Stimulated activated CD4-positive, alpha-beta T cell treated with anti-CD3 and anti-CD28 coated beads, Interleukin-1b, Interleukin-23, amount 100 ng/mL, for 1 hour (primary cell): ENCODE measurements at places on chromosomes 6 and 20.

GRCh38 chr6:152368751-152369624, 268.2 kb downstream of the SYNE1 start:
- DNase-seq: no peak

DNA sequence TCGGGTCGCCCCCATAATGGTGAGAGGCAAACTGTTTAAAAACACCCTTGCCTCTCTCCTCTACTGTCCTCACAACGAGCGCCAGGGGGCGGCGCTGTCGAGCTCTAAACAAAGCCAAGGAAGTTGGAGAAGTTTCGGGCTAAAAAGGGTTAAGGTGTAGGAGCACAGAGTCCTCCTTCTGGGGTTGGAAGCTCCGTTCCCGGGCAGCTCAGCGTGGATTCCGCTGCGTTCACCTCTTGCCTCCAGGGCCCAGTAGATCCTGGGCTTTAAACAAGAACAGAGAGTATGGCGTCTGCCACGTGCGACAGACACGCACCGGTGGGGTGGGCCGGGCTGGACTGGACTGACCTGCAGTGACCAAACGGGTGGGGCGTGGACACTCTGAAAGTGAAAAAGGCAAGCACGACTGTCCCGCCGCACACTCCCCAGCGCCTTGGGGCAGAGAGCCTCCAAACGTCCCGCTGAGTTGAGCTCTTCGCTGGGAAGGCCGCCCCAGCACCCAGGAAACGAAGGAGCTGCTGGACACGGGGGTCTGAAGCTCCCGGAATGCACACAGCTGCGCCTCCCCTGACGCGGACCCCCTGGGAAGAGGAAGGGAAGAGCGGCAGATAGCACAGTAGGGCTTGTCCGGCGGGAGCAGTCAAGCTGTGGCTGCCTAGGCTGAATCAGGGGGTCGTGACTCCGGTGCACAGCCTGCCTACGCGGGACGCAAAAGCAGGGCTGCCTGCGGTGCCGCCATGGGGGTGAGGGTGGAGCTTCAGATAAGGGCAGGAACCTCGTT, 1.6 kb upstream of the THBD start:
- no peak for DNase-seq

- DNase-seq: no peak
These were observed 20.9 kb upstream of the KLHL31 start for GRCh38 chr6:53686355-53686940.

- no peak for DNase-seq
These were observed 333.3 kb upstream of the HSF2 start for GRCh38 chr6:122066200-122066599.

GRCh38 chr20:50674138-50674825, 17.1 kb downstream of the RIPOR3 start:
- no peak for DNase-seq

DNA sequence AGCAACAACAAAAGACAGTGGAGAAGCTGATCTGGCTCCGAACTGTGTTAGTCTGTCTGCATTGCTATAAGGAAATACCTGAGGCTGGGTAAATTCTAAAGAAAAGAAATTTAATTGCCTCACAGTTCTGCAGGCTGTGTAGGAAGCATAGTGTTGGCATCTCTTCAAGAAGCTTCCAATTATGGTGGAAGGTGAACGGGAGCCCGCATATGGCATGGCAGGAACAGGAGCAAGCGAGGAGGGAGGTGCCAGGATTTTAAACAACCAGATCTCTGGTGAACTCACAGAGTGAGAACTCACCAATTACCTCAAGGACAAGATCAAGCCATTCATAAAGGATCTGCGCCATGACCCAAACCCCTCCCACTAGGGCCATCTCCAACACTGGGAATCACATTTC, 293.5 kb downstream of the SMOC2 start:
- DNase-seq: no peak

DNA sequence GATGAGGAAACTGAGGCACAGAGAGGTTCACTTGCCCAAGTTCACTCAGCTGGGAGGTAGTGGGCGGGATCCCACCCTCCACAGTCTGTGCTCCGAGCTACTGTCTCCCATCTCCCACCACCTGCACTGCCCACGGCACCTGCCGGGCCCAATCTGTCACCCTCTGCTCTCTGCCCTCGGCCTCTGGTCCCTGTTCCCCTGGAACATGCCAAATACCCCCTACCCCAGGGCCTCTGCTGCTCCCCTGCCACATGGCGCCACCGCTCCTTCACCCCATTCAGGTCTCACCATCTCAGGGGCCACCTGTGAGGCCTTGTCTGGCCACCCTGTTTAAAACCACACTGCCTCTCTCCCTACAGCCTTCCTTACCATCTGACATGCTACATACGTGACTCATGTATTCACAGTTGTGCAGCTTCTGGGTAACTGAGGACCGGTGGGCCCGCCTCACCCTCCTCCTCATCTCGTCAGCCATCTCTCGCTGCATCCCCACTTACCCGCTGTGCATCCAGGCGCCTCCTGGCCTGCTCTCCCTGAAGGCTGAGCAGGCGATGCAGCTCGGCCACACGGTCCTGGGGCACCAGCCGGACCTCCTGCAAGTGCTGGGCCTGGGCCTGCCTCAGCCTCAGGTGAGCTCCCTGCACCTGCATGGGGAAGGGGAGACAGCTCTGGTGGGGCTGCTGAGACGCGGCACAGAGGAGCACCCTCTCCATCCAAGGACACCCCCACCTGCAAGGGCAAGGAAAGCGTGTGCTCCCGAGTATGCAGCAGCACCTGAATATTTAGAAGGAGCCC, 50.6 kb downstream of the GINS1 start:
- DNase-seq: no peak

GRCh38 chr20:11124849-11125505, 451.2 kb upstream of the JAG1 start:
- no peak for DNase-seq

GRCh38 chr6:63764318-63764916, 128.8 kb downstream of the PHF3 start:
- DNase-seq: no peak

- no peak for DNase-seq
These were observed 857.3 kb downstream of the FRK start for GRCh38 chr6:115203381-115203780.

GRCh38 chr6:129709196-129709768, 695 bp downstream of the ARHGAP18 start:
- no peak for DNase-seq

DNA sequence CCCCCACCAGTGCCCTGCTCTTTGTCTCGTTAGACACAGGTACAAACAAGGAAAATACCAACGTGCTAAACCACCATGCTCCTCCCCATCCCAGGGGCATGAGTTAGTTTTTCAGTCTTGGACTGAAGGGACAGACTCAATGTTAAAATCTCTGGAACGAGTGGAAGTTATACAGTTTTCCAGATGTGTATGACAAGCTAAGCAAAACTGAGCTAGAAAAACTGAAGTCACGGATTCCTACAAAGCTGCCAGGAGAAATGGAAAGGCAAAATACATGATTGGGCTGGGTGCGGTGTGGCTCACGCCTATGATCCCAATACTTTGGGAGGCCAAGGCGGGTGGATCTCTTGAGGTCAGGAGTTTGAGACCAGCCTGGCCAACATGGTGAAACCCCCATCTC, 34.3 kb upstream of the QKI start:
- no peak for DNase-seq

DNA sequence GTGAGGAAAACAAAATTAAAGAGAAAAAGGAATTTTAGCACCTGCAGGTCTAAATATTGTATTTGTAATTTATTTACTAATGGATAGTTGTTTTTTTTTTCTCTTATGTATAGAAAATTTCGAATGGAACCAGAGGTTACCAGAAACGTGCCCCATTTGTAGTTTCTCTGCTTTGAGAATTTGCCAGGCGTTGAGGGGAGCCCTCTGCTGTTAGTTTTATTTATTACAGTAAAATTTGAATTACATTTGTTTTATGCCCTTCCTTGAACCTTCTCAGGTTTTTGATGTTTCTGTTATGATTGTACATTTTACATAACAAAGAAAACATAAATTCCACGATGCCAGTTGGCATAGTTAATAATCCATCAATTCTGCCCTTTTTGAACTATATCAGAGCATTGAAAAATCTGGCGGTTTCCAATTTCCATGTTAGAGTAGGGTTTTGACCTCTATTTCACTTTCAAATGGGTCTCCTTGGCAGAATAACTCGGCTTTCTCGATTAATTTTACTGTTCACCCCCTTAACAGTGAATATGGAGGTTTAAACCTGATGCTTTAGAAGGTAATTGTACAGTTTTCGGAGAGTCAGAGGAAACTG, 35.1 kb upstream of the RFPL4B start:
- DNase-seq: no peak

GRCh38 chr20:58494923-58495622, 20.1 kb downstream of the APCDD1L start:
- DNase-seq: no peak

DNA sequence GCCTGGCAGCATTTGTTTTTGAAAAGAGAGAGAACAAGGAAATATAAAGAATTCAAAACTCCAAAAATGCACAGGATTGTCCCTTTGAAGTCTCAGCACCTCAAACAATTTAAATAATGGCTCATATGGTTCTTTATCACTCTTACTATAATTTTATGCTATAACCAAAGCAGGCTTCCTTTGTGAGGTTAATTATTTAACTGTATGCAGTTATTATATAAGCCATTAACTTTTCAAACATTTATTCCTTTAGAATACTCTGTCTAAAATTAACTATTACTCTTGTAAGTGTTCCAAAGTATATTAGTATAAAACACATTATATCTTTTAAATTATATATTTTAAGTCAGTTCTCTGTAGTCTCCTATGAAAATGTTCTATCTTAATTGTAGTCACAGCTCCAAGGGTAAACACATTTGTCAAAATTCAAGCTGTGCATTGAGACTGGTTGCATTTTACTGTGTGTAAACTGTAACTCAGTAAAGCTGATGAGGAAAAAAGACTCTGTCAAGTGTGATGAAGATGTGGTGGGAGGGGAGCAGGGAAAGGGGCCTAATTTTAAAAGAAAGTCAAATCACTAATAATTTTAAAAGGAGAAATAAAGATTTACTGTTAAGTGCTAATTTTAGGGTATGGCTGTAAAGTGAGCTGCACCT, 20.0 kb upstream of the PLAGL1 start:
- no peak for DNase-seq

DNA sequence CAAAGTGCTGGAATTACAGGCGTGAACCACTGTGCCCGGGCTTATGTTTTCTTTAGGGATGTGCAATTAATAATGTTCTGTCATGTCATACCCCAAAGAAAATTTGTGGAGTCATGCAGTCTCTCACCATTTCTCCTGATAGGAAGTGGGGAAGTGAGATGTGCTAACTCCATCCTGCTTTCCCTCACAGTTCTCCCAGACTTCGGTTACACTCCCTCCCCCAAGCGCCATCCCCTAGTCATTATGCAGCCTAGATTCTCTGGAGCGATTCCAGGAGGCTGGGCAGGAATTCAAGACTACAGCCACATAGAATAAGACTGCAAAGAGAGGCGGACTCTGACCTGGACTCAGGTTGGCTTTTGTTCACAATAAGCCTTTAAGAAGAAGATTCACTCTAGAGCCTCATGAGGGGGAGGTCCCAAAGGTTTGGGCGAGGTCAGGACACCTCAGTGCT, 271.4 kb downstream of the ALDH8A1 start:
- no peak for DNase-seq

DNA sequence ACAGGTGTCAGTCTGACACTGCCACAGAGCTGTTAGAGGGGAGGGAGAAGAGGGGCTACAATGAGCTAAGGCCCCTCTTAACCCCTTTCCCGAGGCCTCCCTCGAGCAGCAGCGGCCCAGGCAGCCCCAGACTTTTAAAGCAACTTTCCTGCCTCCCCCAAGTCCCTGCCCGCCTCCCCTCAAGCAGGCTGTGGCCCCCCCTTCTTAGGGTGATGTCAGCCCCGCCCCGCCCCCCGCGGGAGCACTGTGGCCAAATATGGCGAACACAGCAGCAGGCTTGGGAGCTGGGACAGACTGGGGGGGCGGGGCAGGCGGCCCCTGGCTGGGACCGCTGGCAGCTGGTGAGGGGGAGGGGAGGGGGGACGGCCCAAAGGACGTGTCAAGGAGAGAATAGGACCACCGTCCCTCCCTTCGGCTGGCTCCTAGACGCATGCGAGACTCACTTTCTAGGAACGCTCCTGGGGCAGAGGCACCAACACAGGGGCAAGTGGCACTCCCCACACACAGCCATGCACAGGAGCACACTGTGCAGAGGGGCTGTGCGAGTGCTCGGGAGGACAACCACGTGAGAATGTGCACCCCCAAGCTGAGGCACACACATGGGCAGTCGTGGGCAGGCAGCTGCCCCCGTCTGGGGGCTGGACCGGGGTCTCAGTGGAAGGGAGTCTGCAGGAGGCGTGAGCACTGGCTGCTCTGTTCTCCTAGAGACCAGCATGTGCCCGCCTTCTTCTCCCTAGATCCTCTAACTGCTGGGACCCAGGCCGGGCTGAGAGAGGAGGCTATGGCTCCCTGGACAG, 6.7 kb downstream of the TEAD3 start:
- no peak for DNase-seq

DNA sequence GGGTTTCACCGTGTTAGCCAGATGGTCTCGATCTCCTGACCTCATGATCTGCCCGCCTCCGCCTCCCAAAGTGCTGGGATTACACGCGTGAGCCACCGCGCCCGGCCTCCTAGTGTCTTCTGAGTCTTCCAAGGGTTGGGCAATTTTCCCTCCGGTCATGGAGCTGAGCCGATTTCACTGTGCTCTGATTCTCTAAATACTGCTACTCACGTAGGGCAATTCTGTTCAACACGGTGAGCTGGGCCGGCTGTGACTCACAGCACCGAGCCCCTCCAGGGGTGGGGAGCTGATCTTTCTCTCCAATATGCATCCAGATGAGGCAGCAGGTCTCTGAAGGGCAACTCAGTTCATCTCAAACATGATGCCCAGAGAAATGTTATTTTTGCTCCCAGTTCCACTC, 71.6 kb upstream of the CD93 start:
- no peak for DNase-seq

- DNase-seq: no peak
These were observed 43.1 kb upstream of the JAG1 start for GRCh38 chr20:10716855-10717254.

- no peak for DNase-seq
These were observed 75.9 kb downstream of the RTN4IP1 start for GRCh38 chr6:106553440-106553839.

DNA sequence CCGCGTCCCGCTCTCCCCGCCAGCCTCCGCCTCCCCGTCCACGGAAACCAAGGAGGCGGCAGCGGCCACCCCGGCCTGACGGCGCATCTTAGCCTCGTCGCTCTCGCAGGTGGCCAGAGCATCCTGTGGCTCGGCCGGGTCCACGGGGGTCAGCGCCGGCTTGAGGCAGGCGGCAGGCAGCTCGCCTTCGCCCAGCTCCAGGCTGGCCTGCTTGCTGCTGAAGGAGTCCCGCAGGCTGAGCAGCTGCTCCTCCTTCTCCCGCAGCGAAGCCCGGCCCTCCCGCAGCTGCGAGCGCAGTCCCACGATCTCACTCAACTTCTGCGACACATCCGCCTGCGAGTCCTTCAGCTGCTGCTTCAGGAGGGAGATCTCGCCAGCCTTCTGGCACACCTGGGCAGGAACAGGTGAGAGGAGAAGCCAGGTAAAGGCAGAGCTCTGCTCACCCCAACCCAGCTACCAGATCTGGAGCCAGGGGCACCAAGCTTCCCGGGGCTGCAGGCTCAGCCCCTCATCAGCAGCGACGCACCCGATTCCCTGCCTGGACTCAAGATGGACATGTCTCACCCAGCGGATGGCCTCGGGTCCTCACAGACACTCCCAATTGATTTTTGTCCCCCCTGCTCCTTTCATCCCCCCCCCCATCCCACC, 5.2 kb upstream of the FASTKD5 start:
- DNase-seq: no peak
